ENCODE measurements at places on chromosomes 16 and 17. TPM values are rescaled to one million over a fixed set of nuclear protein-coding genes. Genes with fewer than 3 reads are reported as not detected.

The HOXB4 gene
- total RNA-seq = 1.4 TPM

DNA sequence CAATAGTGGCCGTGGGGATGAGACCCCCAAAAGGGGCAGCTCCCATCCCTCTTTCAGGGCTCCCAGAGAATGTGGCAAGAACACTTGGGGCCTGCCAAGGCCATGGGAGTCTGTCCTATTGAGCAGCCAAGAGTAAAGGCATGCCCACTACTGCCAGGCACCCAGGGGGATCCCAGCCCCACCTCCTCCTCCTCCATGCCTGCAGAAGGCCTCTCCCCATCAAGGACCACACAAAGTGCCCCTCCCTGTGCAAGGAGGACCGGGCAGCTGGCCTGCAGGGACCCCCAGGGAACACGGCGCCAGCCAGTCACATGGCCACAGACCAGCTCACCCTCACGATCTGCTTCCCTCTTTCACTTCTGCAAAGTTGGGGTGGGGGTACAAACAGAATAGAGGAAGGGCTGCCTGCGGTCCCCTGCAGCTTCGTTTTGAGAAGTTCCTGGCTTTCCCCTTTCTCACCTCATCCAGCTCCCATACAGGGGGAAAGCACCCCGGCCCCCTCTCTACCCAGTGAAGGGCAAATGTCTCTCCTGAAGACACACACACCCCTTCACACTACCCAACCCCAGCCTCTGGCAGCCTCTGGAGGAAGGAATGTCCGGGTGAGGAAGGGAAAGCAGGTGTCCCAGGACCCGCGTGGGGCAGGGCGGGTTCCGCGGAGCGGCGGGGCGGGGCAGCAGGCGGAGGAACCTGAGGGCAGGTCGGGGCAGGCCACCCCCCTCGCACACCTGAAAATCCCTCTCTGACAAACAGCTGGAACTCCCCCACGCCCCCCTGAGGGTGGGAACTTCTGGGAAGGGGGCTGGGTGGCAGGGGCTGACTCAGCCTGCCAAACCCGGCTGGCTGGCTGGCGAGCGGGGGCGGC, 2.0 kb downstream of the PPP1R9B start:
- peaks cover 51% of the 10 kb centered on the region for H3K4me1 ChIP-seq
- H3K27ac ChIP-seq = peak overlapping the region; percentile 96
- peaks cover 63% of the 10 kb centered on the region for H3K36me3 ChIP-seq
- DNase-seq = peak; percentile 87
- no peaks in the 10 kb centered on the region for H3K27me3 ChIP-seq
- H3K4me3 ChIP-seq = peak overlapping the region; percentile 100

GRCh38 chr17:35315283-35315682, 58.1 kb downstream of the SLFN11 start:
- H3K4me3 ChIP-seq = no peak overlapping the region
- no peaks in the 10 kb centered on the region for H3K27me3 ChIP-seq
- no peaks in the 10 kb centered on the region for H3K36me3 ChIP-seq
- H3K27ac ChIP-seq = peak overlapping the region; percentile 15
- DNase-seq = no peak
- H3K4me1 ChIP-seq = peaks cover 18% of the 10 kb centered on the region

DNA sequence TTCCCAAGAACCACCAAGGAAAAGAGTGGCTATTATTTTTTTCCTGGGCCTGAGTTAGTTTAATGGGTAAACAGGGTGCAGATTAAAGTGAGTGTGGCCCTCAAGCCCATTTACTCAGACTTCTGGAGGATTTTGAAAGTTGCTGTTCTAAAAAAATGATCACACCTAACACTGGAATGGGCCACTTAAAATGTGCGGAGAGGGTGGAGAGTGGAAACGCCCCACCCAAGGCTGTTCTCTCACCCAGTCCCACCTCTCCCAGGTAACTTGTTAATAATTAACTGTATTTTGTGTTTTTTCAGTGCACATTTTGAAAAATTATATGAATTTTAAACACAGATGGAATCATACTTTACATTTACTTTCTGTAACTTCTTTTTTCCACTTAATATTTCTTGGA, 5.4 kb downstream of the HIRIP3 start:
- H3K27me3 ChIP-seq = no peaks in the 10 kb centered on the region
- no peak for DNase-seq
- peaks cover 11% of the 10 kb centered on the region for H3K4me1 ChIP-seq
- no peak overlapping the region for H3K4me3 ChIP-seq
- H3K27ac ChIP-seq = no peak overlapping the region
- peaks cover 66% of the 10 kb centered on the region for H3K36me3 ChIP-seq

GRCh38 chr17:59469786-59470485, 95.5 kb upstream of the DHX40 start:
- H3K4me1 ChIP-seq = no peaks in the 10 kb centered on the region
- no peak overlapping the region for H3K4me3 ChIP-seq
- H3K27me3 ChIP-seq = no peaks in the 10 kb centered on the region
- H3K36me3 ChIP-seq = no peaks in the 10 kb centered on the region

DNA sequence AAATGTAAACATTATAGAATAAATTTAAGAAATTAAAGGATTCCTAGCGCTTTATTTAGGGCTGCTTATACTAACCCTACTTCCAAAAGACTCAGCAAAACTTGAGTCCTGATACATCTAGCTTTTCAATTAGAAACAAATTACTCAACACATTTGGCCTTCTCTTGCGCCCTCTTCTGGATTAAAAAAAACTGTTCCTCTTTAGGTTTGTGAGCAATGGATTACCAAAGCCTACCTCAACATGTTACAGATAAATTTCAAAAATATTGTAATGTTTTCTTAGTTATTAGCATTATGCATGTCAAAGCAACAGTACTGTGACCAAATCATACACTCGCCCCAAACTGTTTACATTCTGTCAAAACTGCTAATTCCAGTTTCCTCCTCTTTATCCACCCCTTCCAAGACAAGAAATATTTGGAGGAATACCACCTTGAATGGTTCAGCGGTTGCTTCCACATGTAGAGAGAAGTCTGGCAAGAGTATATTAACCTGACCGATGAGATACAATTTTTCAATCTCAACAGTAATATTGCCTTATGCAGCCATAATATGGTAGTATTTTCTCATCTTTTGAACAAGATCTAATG, 2.7 kb downstream of the NUFIP2 start:
- no peaks in the 10 kb centered on the region for H3K27me3 ChIP-seq
- peak overlapping the region; percentile 88 for H3K4me3 ChIP-seq
- H3K36me3 ChIP-seq = peaks cover 52% of the 10 kb centered on the region
- H3K27ac ChIP-seq = peak overlapping the region; percentile 86
- DNase-seq = no peak
- H3K4me1 ChIP-seq = peaks cover 66% of the 10 kb centered on the region

DNA sequence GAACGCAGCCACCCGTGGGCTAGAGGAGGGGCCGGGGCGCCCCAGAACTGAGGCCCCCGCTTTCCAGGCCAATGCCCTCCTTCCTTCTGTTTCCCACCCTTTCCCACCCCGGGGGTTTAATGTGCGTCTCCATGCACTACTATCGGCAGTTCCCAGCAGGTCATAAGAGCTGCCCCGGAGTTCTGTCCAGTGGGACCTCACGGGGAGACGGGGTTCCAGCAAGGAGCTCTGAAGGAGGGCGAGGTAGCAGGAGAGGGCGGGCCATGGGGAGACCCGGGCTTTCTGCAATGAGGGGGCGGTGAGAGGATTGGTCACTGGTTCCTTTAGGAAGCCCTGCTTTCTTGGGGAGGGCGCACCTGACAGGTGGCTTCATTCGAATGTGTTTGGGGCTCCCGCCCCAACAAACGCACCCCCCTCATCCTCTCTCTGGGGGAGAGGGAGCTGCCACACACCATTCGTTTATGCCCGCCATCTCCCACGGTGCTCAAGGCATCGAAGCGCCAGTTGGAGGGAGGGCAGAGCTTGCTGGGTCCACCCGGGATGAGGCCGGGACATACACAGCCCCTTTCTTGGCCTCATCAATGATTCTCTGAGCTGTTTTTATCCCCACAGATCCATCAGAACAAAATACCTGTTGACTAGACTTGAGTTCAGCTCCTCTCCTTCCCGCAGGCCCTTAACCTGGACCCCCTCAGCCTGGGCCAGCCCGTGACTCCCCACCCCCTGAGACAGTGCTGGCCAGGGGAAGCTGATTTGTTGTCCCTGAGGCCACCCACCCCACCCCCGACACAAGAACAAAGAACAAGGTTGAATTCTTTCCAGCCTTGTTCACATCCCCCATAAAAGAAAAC, 44.1 kb downstream of the SLC7A5 start:
- no peak overlapping the region for H3K4me3 ChIP-seq
- DNase-seq = no peak
- no peak overlapping the region for H3K27ac ChIP-seq
- H3K4me1 ChIP-seq = peaks cover 16% of the 10 kb centered on the region
- peaks cover 1% of the 10 kb centered on the region for H3K27me3 ChIP-seq

DNA sequence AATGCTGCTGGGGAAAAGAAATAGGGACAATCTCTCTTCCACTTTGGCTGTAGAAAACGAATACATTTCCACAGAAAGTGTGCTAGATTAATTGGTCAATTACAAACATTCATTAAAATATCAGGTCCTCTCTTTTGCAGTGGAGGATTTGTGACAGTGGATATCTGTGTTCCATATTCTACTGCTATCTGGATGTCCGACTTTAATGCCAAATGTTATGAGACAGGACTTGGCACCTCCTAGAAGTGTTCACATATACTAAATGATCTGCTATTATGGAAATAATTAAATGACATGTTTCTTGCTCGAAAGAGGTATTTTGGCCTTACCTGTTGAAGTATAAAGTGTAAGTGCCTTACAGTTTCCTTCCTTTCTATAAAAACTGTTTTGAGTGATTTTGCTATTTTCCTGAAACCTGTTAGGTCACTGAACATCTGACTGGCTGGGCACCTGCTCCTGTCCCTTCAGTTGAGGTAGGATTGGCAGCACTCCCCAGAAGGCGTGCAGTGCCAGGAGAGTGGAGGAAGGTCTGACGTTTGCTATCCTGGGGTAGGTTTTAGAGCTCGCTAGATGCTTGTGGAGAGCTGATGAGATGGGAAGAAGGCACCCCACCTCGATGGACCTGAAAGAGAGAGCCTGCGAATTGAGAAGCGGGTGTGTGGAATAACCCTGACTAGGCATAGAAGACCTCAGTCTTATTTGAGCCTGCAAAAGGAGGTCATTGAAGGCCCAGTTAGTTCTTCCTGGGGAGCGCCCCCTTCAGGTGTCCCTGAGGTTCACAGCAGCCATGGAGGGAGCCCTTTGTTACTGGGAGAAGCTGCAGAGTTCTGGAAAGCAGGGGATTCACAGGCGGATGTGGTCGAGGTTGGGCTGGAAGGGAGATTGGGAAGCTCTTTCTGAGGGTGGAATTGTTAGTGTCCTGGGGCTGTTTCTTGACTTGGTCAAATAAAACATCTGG, 159.4 kb upstream of the ZNF267 start:
- H3K27ac ChIP-seq = peak overlapping the region; percentile 97
- peaks cover 34% of the 10 kb centered on the region for H3K36me3 ChIP-seq
- H3K4me3 ChIP-seq = peak overlapping the region; percentile 99
- no peak for DNase-seq

DNA sequence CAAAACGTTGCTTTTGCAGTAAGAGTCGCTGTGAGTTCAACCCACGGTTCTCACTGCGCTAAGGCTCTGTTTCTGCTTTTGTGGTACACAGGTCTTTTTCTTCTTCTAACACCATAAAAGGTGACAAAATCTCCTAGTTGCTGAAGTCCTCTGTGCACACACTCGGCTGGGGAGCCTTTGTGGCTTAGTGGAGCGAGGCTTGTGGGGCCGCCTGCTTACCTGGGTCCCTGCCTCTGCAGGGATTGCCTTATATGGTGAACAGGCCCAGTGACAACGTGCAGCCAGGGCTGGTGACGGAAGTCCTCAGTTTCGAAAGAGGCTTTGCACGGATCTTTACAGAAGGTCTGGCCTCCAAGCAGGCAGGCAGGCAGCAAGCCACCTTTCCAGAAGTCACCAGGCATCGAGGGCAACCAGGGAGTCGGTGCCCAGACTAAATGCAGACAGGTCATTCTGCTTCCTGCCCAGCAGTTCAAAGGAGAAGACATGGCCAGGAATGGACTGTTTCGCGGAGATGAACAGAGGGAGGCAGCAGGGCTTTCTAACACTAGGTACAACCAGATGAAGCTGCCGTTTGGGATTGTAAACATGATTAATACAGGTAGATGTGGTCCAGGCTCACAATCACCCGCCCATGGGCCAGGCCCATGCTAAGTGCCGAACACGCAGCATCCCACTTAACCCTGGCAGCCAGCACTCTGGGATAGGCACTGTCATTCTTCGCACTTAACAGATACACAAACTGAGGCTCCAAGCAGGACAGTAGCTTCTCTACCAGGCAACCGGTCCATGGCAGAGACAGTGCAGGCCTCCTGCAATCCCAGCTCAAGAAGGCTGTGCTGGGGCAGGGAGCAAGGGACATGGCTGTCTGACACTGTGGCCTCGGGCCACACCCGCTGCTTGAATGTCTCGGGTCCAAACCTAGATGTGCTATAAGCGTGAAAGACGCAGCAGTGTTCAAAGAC, 10.7 kb upstream of the MEAK7 start:
- H3K36me3 ChIP-seq = no peaks in the 10 kb centered on the region
- H3K27me3 ChIP-seq = no peaks in the 10 kb centered on the region
- H3K27ac ChIP-seq = peak overlapping the region; percentile 95
- DNase-seq = peak; percentile 53
- peaks cover 35% of the 10 kb centered on the region for H3K4me1 ChIP-seq

DNA sequence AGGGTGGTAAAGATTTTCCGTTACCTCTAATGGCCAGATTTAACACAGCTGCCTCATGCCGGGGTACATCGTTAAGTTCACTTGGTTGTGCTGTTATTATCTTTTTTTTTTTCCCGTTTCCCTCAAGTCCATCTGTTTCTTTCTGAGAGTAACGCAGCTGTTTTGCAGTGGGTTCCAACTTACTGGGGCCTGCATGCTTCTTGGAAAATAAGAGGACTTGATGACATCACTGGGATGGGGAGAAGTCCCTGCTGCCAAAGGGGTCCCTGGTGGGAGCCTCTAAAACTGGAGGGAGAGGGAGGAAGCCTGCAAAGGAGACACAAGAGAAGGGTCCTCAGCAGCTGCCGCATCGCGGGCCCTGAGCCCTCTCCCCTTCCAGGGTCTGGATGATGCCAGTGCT, 77.8 kb upstream of the NOL11 start:
- H3K4me3 ChIP-seq = no peak overlapping the region
- H3K27me3 ChIP-seq = no peaks in the 10 kb centered on the region
- H3K4me1 ChIP-seq = no peaks in the 10 kb centered on the region
- H3K36me3 ChIP-seq = peaks cover 1% of the 10 kb centered on the region

DNA sequence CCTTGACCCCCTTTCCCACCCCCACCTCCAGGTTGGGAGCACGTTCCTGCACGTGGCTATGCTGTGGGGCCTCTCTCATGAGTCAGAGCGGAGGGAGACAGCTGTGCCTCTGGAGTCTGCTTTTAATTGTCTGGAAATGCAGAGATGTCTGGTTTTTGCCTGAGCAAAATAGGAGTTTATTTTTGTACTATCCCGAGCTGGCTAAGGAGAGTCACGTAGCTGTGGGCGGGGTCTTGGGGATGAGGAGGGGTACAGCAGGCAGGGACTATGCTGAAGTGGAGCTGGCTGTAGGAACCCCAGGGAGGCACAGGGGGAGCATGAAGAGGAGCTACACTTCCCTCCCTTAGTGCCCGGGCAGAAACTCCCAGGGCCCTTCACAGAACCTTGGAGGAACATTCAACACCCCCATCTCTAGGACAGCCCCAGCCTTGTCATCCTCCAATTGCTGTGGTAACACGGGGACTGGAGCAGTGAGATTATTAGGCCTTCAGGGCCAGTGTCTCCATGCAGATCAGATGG, 44.7 kb upstream of the LGALS9 start:
- H3K4me1 ChIP-seq = peaks cover 18% of the 10 kb centered on the region
- peaks cover 53% of the 10 kb centered on the region for H3K36me3 ChIP-seq
- no peak for DNase-seq
- no peaks in the 10 kb centered on the region for H3K27me3 ChIP-seq
